Hindlimb muscle (tissue), 1 donor: ENCODE measurements at places on chromosomes 5 and 9. TPM values are rescaled to one million over a fixed set of nuclear protein-coding genes. Genes with fewer than 3 reads are reported as not detected.

The SPAAR gene
- polyA plus RNA-seq, result 2.3 TPM

The PCDHB11 gene
- 4.4 TPM for polyA plus RNA-seq

- DNase-seq, result no peak
Observed at GRCh38 chr9:211557-211956, 3.1 kb upstream of the DOCK8 start.

- DNase-seq, result peak; percentile 61
Observed at GRCh38 chr9:119968836-119969707, 599.8 kb upstream of the BRINP1 start.
